ENCODE measurements at places on chromosomes 5 and 9.
A peak's percentile ranks its signal among the peaks of the same experiment; 100 is the strongest.

DNA sequence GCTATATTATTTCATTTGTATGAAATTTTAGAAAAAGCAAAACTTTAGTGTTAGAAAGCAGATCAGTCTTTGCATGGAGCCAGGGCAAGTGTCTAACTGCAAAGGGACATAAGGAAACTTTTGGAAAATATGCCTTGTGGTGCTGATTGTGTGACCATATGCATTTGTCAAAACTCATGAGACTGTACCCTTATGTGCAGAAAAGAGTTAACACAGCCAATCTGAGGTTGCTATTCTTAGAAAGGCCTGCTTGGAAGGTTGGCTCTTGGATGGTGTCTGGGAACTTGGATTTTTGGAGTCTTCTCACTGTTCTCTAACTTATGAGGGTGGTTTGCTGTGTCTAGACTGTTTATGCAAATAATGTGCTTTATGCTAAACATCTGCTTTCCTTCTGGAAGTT is 76.6 kb downstream of the SNX18 start:
- DNase-seq: no peak

- no peak for DNase-seq
These were observed 383.4 kb downstream of the TMEM38B start for GRCh38 chr9:106077731-106078130.

DNA sequence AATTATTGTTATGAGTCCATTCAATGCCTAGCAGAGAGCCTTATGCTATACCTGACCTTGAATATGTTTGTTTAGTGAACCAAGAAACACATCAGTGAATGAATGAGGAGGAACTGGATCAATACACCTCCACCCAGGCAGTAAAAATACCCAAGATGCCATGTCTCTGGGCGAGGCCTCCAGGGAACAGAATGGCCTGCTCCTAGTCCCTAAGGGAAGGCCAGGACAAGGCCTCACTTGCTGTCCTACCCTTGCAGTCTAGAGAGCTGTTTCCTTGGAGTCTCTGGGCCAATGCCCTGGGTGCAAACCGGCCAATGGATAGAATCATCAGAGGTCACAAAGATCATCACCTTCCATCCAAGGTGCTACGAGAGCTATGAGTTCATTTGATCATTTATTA is 26.1 kb downstream of the TNIP1 start:
- DNase-seq: no peak

GRCh38 chr5:95940758-95941682 is 20.6 kb downstream of the ELL2 start:
- DNase-seq: no peak

DNA sequence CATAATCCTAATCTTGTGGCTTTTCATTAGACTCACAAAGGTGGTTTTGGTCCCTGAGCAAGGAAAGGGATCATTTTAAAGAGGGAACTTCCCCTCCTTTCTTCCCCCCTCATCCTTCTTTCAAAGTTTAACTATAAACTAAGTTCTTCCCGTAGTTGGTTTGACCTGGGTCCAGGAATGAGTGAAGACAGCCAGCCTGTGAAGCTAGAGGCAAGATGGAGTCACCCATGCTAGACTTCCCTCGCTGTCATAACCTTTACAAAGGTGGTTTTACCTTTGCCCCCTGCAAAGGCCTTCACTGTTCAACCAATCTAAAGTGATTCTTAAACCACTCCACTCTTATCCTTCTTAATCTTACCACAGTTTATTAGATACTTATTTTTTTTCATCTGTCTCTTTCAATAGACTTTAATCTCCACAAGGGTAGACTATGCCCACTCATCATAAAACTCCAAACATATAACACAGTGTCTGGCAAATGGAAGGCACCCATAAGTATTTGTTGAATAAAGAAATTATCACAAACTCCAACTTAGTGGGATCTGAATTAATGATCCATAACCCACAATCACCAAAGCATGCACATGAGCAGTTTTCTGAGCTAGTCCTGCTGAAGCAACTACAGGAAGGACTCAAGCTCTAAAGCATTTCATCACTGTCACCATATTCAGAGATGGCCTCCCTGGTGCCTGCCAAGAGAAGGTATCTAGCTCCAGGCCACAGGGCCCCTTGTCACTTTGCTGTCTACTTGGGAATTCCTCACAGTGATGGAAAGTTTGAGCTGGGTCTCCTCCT is 369.0 kb downstream of the SPOCK1 start:
- DNase-seq: no peak

DNA sequence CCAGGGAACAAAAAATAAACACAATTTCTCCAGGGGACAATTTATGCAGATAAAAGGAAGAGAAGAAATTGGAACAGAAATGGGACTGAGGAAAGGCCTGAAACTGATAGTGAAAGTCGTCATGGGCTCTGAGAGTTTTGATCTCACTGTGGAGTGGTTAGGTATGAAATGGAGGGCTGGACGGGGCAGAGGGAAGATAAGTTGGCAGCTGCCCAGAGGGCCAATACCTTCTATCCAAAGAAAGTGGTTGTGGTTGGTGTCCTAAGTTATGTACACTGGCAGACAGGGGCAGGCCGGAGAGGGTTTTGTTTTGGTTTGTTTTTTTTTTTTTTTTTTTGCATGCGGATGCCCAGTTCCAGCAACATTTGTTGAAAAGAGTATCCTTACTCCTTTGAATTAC is 46.1 kb downstream of the ZNF618 start:
- DNase-seq: no peak

DNA sequence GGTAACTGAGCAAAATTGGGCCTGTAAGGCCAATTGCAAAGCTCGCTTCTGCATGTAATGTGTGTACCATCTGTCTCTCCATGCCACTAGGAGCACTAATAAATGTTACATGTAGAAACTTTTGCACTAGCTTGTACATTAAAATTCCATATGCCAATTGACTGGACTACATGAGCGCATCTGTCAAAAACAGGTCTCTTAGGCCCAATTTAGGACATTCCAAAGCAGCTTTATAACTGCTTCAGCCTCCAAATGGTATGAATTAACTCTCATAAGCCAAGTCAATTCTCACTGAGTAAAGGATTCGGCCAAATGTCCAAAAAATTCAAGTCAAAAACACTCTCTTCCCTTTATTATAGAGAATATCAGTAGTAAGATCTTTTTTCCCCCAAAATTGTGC is 23.5 kb upstream of the FOXD1 start:
- DNase-seq: no peak

- no peak for DNase-seq
These were observed 35.0 kb downstream of the PRRT1B start for GRCh38 chr9:131580358-131580757.

- no peak for DNase-seq
These were observed 221.1 kb downstream of the CDK5RAP2 start for GRCh38 chr9:120358877-120359276.

DNA sequence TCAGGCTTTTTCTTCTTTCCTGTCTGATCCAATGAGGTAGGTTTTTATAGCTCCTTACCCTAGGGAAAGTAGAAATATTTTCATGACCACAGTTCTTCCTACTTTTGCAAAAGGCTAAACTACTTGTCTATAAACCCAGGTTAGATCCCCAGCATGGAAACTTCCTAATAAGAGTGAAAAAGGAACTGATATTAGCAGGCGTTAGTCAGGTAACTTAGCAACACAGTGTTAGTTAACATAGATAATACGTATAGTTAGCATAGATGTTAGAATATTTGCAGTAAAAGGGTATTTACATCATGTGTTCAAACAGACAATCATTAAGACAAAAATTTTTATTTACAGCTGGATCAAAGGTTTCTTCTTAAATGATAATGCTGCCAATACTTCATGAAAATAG is 162.9 kb upstream of the DAB2 start:
- DNase-seq: no peak

DNA sequence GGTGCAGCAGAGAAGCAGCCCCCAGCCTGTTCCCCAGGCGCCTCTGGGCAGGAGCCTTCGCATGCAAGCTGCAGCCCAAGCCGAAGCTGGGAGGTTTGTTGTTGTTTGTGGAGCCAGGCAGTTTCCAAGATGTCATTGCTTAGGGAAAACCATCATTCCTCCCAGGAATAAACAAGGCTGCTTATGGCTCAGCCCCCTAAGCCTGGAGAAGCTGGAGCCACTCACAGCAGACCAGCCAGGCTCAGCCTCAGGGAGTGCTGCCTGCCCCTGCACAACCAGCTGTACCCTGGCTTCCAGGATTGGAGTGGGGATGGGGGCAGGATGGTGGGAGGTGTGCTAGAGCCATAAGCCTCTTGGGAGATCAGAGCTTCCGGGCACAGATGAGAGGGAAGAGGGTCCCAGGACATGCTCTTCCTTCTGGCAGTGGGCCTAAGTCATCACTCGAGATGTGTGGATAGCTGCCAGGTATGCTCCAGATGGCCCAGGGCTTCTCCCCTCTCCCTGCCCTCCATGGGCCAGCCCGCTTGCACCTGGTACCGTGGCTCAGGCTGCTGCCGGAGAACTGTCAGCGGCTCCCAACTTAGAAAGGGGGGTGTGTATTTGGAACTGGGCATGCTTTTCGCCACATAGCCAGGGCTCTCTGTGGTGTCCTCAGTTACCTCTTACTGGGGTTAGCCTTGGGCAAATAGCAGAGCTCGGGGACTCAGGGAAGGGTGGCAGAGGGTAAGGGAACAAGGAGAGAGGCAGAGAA is 105.2 kb downstream of the RGS3 start:
- DNase-seq: no peak

DNA sequence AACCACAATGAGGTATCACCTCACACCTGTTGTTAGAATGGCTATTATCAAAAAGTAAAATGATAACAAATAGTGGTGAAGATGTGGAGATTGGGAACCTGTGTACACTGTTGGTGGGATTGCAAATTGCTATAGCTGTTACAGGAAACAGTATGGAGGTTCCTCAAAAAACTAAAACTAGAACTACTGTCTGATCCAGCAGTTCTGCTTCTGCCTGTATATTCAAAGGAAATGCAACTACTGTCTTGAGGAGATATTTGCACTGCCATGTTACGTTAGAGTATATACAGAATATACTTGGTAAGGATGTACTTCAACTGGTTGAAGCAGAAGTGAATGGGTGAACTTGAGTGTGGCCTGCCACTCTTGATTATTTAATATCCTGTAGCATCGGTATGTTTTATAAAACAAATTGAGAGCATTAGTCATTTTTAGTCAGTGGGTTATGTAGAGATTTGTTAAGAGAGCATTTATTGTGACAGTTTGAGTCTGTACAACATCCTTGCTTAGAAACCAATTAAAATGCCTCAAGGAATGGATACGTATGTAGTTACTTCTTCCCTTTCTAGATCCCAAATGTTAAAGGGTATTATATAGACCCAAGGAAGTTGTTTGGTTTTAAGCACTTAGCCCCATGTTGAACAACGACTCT is 37.5 kb downstream of the ZCCHC7 start:
- no peak for DNase-seq

GRCh38 chr5:104951829-104952228 is 1389.2 kb upstream of the NUDT12 start:
- DNase-seq: no peak

GRCh38 chr5:142141463-142141862 is 32.9 kb downstream of the NDFIP1 start:
- DNase-seq: no peak

GRCh38 chr9:4497855-4498254 is 7.6 kb downstream of the SLC1A1 start:
- no peak for DNase-seq

GRCh38 chr5:1262381-1262780 is 32.5 kb downstream of the TERT start:
- DNase-seq: no peak

- DNase-seq: peak; percentile 62
These were observed 206.6 kb upstream of the RFX3 start for GRCh38 chr9:3732077-3733038.

GRCh38 chr5:3905521-3905920 is 309.9 kb downstream of the IRX1 start:
- DNase-seq: no peak

DNA sequence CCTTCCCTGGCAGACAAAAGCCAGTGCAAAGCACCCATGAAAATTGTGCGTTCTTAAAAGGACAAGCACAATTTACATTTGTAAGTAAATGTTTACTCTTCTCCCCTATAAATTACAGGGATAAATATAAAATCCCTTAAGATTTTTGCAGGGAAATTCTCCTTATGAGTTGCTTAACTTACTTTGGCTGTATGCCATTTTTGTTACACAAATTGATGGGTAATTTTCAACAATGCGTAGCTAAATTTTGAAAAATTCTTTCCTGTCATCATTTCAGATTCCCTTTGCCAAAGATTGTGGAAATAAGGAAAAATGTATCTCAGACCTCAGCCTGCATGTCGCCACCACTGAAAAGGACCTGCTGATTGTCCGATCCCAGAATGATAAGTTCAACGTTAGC is 64.2 kb upstream of the ITGA2 start:
- DNase-seq: no peak

DNA sequence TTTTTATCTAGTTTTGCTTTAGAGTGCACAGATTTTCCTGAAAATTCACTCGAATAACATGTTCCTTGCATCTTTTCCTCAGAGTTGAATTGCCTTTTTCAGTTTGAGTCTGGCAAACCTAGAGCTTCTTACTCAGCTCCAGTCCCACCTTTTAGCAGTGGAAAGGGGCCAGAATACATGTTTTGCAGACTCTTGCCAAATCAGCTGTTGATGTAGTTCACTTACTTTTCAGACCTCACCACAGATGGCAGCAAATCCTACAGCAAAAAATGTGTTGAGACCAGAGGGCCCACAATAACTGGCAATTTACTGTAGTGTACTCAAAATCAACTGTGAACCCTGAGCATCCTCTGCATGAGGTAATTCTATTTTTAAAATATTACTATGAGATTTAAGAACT is 545.2 kb upstream of the ACO1 start:
- DNase-seq: no peak

Measured in stimulated activated CD4-positive, alpha-beta T cell treated with anti-CD3 and anti-CD28 coated beads, Interleukin-4, amount 100 ng/mL, for 24 hours (primary cell).